Stimulated activated CD8-positive, alpha-beta memory T cell treated with anti-CD3 and anti-CD28 coated beads, Interleukin-2, amount 100 ng/mL, for 48 hours (primary cell): ENCODE measurements at places on chromosomes 7 and 10.

GRCh38 chr7:77479536-77480088 is 57.5 kb upstream of the PTPN12 start:
- no peak for DNase-seq

DNA sequence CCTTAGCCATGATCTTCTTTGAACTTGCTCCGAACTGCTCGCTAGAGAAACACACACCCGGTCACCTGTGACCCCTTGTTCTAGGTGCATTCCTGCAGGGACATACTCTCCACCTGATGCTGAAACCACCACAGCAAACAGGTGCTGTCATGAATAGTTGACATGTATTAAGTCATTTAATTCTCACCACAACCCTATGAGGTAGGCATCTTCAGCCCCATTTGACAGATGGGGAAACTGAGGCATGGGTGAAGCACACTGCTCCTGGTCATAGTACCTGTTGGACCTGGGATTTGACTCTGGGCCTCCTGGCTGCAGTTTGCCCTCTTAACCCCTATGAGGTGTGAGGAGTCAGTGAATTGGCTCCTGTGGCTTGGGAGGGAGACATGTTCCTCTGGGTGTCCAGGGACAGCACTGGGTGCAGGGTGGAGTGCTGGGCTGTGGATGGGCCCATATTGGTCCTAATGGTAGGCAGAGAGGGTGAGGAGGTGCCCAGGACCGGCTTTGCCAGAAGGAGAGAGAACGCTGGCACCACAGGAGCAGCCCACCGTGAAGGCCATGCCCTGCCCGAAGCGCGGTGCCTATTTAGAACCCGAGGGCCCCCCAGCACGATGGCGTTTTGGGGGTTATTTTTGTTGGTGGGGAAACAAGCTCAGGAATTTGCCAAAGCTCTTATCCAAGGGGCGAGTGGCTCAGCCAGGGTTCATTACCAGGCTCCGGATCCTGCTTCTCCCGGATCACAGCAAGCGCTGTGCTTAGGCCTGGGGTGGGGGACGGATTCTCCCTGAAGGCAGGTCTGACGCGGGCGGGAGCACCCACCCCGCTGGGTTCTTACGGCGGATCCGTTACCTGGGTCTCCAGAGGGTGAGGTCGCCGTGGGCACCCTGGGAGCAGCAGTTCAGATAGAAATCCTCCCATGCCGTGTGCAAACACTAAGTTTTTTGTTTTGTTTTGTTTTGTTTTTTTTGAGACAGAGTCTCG is 52.3 kb downstream of the GLRX3 start:
- DNase-seq, result no peak

DNA sequence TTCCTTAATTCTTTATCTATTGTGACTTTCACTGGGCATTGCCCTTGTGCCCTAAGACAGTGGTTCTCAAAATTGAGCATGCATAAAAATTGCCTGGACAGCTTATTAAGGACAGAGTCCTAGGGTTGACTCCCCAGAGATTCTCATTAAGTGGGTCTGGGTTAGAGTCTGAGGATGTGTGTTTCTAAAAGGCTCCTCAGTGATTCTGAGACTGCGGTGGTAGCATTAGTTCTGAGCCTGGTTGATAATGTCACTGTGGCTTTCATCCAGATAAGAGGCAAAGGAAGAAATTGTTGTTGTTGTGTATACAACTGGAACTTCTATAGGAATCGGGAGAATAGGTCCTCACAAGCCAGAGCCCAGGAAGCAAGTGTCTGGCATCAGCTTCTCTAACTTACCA is 1.3 kb downstream of the IFIT2 start:
- DNase-seq, result no peak

DNA sequence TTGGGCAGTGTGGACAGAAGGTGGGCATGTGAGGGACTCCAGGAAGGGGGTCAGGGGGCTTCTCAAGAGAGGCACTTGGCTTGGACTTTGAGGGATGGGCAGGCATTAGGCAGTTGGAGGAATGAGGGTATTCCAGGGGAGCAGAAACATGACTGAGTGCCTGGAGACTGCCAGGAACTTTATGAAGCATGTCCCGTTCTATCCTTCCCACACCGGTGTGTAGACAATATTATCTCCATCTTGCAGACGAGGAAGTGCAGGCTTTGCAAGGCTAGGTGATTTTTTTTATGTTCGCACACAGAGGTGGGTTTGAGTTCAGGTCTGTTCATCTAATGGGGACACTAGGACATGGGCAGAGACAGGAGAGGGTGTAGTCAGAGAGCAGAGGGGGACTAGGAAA is 162.7 kb downstream of the RPS24 start:
- no peak for DNase-seq

DNA sequence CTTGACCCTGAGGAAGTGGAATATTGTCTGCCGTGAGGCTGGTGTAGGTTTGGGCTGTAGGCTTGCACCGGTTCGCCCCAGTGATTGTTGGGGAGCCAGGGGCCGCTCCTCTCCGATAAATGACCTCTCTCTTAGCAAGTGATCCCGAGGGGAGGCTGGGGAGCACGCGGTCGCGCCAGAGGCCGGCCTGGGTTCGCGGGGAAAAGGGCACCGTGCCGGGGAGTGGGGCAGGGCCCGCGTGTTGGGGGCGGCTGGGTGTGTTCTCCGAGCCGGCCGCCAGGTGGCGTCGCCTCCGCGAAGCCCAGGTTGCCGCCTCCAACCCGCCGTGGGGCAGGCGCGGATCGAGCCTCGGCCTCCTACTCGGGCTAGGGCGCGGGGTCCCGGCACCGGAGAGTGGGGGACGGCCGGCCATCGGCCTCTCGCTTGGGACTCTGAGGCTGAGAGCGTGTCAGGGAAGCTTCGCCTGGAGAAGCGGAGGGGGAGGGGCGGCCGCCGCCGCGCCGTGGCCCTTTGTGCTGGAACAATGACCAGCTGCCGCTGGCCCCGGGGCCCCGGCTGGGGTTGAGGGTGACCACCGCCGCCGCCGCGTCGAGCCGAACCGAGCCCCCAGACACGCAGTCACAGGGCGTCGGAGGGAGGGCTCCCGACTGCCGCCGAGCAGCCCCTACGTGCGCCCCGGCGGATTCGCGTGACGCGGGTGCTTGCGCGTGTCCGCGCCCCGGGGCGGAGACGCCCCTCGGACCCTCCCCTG is 442 bp upstream of the LZTS2 start:
- peak; percentile 67 for DNase-seq

- DNase-seq, result no peak
Observed at GRCh38 chr10:23373156-23373555, 28.6 kb upstream of the C10orf67 start.

- DNase-seq, result peak; percentile 64
Observed at GRCh38 chr10:3067118-3067858, at the start of gene PFKP. Gene PFKP (plus strand): TSS chr10:3067548. CDS start chr10:3067596, 48 bp downstream.

DNA sequence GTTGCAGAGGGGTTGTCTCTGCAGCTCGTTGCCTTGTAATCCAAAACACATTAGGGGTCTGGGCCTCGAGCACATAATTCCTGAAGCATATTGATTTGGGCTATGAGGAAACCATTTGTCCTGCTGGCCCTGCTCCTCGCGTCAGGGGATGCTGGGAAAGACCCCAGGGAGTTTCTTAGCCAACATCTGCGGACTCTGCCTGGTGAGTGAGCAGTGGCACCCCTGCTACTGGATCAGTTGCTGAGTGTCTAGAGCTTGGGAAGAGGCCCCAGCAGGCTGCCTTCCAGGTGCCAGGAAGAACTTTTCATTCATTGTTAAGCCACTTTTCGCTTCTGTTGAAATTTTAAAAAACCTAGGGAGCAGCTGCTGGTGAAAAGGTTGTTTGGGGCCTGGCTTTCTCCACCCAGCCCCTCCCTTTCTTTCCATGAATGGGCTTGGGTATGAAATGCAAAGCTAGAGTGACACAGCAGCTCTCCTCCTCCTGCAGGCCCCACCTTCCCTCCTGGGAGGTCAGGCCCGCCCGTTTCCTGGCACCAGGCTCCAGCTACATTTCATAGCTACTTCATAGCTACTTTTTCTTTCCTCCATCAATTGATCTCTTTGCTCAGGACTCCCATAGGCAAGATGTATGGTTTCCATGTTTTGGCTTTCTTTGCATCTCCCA is 26.8 kb downstream of the TACR2 start:
- no peak for DNase-seq

DNA sequence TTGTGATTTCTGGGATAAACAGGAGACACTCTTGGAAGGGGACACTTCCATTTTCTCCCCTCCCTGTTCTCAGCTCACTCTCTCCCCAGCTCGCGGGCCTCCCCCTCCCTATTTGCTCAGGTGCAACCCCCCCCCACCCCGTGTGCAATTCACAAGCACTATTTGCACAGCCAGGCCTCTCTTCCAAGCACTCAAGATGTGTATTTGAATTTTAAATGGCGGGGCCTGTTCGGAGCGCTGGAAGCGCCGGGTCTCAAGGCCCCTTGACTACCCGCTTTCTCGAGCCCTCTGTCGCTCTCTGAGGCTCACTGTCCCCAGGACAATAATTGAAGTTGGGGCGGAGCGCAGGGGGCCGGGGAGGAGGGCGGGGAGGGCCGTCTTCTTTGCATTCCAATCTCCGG is 7.8 kb downstream of the SHH start:
- no peak for DNase-seq

DNA sequence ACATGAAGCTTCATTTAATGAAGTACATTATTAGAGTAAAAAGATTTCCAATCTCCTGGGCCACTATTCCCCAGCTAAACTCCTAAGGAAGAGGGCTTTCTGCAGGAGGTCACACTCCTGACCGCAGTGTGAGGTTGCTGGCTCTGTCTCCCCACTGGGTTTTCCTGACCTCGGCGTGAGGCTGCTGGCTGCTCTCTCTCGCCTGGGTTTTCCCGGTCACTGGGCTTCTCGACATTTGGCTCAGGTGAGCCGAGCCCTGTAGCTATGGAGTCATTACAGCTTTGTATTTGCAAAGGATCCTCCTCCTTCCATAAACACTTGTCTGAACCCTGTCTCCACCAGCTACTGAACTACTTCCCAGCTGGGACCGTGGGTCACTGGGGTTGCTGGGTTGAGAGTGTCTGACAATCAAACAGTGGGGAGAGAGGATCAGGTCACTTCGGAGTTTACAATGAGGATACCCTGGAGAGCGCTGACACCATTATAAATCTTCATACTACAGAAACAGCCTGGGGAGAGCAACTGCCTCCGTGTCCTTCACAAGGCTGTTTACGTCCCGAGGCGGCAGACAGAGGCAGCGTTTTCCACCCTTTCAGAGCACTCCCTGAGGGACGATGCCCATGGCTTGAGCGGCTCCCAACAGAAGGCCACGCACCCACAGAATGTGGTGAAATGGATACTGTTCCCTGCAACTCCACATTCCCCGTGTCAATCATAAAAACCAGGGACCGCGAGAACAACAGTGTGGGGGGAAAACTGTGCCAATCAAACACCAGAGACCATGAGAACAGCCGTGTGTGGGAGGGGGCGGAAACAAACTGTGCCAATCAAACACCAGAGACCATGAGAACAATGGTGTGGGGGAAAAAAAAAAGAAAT is 226.2 kb downstream of the ZMYND11 start:
- no peak for DNase-seq

DNA sequence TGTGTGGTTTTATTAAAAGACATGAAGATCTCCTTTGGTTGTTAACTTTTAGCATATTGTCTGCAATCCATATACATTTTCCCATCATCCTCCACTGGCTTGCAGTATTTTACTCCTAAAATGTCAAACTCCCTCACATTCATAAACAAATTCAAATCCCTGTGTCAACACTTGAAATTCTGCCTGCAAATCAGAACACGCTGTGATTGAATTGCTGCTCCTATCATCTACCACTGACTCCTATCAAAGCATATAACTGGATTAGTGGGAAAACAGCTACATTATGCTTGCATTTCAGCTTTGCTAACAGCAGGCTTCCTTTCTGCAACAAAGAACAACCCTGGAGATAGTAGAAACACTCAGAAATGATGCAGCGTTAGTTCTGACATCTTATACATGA is 281.8 kb upstream of the HGF start:
- DNase-seq, result no peak

GRCh38 chr7:35012160-35012559 is 25.1 kb downstream of the DPY19L1 start:
- no peak for DNase-seq

- DNase-seq, result no peak
Observed at GRCh38 chr10:79182781-79183467, 114.2 kb downstream of the ZMIZ1 start.

GRCh38 chr10:18402853-18403252 is 248.5 kb downstream of the NSUN6 start:
- no peak for DNase-seq

DNA sequence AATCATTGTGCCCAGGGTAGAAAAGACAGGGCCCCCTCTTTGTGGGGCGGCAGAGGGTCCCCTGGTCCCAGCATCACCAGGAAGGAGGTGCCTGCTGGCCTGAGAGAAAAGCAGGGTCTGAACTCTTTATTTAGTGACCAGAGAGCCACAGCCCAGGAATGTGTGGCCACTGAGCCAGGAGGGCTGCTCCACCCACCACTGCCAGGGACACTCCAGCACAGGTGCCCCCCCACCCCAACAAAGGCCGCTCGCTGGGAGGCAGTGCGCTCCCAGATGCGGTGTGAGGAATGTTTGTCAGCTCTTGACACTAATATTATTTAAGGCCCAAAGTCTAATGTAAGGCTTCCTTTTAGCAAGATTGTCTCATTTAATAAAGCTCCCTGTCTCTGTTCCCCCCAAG is 59.6 kb upstream of the ZMIZ1 start:
- no peak for DNase-seq

DNA sequence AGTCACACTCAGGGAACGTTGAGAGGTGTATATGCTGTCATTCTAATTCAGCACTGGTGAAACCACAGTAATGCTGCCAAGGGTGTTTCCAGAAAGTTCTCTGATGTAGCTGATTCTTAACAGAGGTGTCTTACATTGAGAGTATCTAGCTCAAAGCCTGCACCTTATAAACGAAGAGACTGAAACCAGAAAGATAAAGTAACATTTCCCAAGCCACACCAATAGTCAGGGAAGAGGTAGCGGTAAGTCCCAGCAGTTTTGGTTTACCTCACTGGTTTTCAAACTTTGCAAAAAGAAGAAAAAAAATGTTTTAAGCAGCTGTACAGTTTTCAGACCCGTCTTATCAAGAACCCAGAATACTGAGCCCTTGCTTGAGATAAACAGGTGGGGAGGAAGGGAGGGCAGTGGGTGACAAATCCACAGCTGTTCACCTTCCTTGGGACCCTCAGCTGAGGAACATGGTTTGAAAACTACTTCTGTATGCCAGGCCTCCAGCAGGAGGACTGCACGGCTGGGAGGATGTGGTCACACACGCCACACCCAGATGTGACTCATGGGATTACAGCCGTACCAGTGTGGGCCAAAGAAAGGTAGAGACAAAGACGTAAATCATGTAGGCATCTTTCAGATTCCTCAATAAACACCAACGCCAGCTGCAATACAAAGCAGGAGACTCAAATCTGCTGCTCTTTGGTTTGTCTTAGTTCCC is 63.9 kb upstream of the GSDME start:
- DNase-seq, result peak; percentile 62

- DNase-seq, result peak; percentile 25
Observed at GRCh38 chr7:90595801-90596670, at the start of gene CDK14. Gene CDK14 (plus strand): TSS chr7:90596321. CDS start chr7:90596628, 307 bp downstream.

DNA sequence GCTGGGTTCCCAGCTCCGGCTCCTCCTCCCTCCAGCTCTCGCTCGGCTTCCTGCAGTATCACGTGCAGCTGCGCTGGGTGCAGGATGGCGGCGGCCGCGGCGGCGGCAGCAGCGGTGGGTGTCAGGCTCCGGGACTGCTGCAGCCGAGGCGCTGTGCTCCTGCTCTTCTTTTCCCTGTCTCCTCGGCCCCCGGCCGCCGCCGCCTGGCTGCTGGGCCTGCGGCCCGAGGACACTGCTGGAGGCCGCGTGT is at the start of gene CNNM1:
Gene CNNM1 (plus strand): TSS at position 53 of the 250 bp plus-strand sequence. CDS start 32 bp downstream, at position 85.
- DNase-seq, result peak; percentile 18
